Posterior vena cava (tissue), 2 donors: ENCODE measurements at places on chromosomes 2 and 18. TPM values are rescaled to one million over a fixed set of nuclear protein-coding genes. Genes with fewer than 3 reads are reported as not detected.

The DAW1 gene
- not detected for total RNA-seq

GRCh38 chr2:178350051-178350450 lies 100.9 kb downstream of the PRKRA start:
- no peak for DNase-seq

The GRHL1 gene
- 2.3 TPM for total RNA-seq

GRCh38 chr2:105797298-105797819 lies 52.6 kb downstream of the NCK2 start:
- no peak for DNase-seq

DNA sequence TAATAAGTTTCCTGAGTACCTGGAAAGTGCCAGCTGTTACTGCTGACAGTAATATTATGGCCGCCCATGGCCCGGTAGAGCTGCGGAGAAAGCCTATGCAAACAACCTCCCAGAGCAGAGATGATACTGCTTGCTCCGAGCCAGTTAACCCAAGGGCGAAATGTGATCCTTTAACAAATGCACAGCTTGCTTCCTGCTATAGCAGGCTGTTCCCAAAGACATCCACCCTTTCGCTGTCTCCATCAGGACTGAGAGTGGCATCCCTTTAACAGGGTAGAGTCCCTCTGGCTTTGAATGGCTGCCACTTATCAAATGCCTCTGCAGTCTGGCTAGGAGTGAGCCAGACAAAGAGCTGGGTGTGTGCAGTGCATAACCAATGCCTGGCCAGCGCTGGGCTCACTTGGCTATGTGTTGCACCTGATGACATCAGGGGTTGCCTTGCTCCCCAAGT lies 69.7 kb upstream of the DAPL1 start:
- DNase-seq, result no peak

The UNC80 gene
- not detected for total RNA-seq

DNA sequence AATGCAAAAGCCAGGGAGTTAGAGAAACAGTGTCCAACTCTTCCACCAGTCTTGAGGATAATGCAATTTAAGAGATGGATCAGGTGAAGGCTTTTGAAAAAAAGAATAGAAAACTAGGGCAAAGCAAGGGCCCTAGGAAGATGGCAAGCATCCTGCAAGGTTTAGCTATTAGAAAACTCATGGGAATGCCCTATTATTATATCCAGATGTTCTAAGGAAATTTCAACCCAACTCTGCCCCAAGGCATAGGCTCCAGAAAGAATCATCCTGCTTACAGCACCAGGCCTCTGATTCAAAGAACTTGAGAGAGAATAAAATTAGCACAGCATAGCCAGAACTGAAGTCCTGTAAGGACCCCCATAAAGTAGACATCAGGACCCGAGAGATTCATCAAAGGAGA lies 68.1 kb downstream of the EN1 start:
- no peak for DNase-seq

GRCh38 chr2:216082117-216082711 lies 495 bp downstream of the TMEM169 start:
- no peak for DNase-seq

DNA sequence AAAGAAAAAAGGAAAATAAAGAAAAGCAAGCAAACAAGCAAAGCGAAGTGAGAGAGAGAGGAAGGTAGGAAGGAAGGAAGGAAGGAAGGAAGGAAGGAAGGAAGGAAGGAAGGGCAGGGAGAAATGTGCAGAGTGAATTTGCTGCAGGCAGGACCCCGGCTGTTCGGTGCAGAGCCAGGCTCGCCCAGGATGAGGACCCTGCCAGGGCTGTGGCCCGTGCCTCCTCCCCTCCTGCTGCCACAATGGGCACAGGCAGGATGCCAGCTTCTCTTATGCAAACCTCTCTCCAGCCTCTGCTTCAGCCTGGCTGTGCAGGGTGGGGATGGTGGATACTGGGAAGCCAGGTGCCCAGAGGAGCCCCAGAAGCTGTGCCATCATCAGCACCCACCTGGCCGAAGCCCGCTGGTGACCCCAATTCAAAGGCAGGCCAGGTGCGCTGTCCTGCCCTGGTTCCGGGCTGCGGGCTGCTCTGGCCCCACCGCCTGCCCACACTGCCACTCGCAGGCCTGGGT lies 3.2 kb downstream of the GPR17 start:
- DNase-seq, result peak; percentile 81

The EMILIN2 gene
- total RNA-seq, result 32.4 TPM

- DNase-seq, result no peak
Measured at GRCh38 chr18:13183359-13183758, 35.2 kb upstream of the LDLRAD4 start.

The FBXO48 gene
- total RNA-seq, result 0.51 TPM

The LRRC30 gene
- total RNA-seq, result not detected

The DCDC2C gene
- total RNA-seq, result not detected

DNA sequence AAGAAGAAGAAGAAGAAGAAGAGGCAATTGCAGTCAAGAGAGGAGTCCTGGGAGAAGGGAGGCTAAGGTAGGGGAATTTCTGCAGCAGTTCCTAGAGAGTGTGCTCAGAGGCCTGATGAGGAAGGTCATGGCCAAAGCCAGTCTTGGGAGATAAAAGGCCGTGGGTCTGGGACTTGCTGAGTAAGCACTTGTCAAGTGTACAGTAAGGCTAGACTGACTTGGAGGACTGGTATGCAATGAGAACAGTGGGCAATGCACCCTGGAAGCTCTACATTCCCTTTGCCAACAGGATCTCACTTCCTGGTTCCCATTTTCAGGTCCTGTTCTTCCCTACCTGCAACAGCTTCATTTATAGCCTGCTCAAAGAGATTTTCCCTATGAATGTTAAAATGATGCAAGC lies 28.6 kb upstream of the CYP26B1 start:
- DNase-seq, result no peak

GRCh38 chr2:105766300-105766866 lies 21.7 kb downstream of the NCK2 start:
- DNase-seq, result no peak

DNA sequence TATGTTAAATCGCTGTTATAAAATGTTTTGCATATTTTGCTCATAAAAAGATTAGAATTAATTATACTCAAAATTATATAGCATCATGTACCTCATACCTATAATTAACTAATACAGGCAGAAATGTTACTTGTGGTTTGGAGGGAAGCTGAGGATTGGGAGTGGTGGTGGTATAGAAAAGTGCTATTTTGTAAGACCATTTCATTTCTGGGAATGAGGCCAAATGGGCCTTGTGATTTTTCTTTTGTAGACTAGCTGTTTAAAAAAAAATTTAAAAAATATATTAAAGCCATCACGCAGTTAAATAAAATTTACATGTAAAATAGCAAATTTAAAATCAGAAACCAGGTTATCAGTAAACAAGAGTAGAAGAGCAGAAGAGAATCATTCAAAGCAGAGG lies 560.8 kb upstream of the FAM98A start:
- no peak for DNase-seq

DNA sequence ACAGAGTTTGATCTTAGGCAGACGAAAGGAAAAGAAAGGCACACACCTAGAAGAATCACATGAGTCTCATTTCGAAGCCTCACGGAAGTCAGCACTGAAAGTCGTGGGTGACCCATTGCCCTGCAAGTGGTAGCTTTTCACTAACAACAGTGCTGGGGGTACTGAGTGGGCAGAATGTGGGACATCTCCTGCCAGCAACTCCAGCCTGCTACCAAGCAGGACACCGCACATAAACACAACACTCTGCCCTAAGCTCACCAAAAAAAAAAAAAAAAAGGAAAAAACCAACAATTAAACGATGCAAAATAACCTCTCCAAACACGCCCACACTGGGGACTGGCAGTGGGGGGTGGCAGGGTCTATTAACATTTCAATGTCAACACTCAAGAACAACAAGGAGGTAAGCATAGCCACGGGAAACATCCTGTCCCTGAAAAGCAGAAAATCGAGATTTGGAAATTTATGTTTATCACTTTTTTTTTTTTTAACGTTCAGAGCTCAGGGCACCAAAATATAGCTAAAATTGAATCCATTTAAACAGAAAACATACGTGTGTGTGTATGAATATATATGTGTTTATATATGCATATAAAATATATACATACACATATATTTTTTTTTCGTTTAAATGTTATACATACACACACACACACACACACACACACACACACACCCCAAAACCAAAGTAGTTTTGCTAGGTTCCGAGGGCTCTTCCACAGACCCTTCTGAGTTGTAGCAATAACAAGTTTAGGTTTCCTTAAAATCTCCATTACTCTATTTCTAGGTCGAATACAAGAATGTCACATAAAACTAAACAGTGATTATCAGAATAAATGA lies 2.2 kb downstream of the INO80D start:
- no peak for DNase-seq

- peak; percentile 68 for DNase-seq
Measured at GRCh38 chr2:232893834-232894233, 23.8 kb downstream of the SNORC start.

GRCh38 chr2:2758793-2759367 lies 427.8 kb upstream of the MYT1L start:
- DNase-seq, result peak; percentile 68

DNA sequence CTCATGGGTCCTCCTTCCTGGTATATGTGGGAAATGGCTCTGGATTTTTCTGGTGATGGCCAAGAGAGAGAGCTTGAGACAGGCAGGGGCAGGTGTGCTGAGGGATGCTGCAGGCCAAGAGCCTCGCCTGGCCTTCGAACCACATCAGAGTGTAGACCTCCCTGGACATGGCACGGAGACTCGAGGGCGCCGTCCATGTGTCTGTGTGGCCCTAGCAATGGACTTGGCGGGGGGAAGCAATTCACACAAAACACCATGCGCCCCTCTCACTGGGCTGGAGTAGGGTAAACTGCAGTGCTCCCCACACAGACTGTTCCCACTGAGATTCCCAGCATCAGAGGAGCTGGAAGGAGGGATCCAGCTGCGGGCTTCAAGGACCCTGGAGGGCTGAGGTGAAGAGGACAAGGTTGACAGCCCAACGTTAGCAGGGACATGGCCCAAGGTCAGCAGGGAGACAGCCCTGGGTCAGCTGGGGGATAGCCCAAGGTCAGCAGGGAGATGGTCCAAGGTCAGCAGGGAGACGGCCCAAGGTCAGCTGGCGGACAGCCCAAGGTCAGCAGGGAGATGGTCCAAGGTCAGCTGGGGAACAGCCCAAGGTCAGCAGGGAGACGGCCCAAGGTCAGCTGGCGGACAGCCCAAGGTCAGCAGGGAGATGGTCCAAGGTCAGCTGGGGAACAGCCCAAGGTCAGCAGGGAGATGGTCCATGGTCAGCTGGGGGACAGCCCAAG lies 75.4 kb upstream of the HDAC4 start:
- peak; percentile 44 for DNase-seq

- no peak for DNase-seq
Measured at GRCh38 chr2:96359310-96359709, 23.7 kb downstream of the NCAPH start.

The KATNAL2 gene
- 3.9 TPM for total RNA-seq

GRCh38 chr2:119378566-119378965 lies 11.8 kb downstream of the DBI start:
- no peak for DNase-seq

DNA sequence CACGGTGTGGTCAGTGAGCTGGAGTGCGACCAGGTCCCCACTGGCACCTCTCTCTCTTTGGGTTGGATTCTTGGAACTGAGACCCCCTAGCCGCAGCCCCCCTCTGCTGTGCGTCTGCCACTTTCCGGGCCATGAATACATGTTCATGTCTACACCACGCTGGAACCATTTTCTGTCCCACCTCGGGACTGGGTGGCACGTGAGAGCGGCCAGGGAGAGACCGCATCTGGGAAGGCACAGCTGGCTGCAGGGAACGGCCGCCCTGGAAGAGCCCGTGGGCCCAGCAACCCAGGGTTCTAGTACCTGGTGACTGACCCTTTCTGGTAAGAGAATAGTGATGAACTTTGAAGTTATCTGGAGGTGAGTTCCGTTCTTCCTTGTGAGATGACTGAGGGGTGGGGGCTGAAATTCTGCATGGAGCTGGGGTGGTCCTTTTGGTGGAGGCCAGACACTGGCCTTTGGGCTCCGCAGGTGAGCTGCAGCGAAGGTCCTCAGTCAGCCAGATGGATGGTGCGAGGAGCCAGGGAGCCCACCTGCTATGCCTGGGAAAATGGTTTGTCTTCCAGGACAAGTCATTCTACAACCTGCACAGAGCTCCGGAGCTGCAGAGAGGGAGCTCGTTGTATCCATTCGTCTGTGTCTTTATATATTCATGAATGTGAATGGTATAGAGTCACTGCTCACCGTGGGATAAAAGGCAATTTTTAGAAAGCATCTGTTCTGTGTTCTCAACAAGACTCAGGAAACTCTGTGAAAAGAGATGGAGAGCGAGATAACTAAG lies 223.5 kb downstream of the NDUFA10 start:
- DNase-seq, result peak; percentile 57

DNA sequence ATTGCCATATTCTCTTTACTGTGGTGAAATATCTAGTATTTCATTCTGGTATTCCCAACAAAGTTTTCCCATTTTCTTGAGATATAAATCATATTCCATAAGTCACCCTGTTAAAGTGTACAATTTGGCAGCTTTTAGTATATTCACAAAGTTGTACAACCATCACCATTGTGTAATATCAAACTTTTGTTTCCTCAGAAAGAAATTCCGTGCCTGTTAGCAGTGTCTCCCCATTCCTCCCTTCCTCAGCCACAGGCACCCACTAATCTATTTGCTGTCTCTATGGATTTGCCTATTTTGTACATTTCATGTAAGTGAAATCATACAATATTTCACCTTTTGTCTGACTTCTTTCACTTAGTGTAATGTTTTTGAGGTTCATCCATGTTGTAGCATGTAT lies 19.7 kb downstream of the NCOA1 start:
- DNase-seq, result no peak

The MTIF2 gene
- total RNA-seq, result 19.9 TPM

DNA sequence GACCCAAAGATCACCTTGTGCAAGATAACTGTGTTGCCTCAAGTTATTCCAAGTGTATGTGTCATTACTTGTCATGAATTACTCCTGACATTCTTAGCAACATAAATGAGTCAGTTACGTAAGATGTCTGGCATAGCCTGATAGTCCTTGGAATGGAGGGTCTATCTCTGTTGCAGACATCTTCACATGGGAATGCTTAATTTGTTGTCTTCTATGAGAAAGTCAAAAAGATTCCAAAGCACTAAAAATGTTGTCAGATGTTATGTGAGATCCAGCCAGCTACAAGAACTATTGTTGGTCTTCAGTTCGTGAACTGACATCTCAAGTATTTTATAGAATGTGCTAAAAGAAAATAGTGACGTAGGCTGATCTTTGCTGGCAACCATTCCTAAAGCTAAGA lies 178.2 kb upstream of the RASGRP3 start:
- no peak for DNase-seq
